ENCODE measurements at places on chromosomes 1 and 21.

DNA sequence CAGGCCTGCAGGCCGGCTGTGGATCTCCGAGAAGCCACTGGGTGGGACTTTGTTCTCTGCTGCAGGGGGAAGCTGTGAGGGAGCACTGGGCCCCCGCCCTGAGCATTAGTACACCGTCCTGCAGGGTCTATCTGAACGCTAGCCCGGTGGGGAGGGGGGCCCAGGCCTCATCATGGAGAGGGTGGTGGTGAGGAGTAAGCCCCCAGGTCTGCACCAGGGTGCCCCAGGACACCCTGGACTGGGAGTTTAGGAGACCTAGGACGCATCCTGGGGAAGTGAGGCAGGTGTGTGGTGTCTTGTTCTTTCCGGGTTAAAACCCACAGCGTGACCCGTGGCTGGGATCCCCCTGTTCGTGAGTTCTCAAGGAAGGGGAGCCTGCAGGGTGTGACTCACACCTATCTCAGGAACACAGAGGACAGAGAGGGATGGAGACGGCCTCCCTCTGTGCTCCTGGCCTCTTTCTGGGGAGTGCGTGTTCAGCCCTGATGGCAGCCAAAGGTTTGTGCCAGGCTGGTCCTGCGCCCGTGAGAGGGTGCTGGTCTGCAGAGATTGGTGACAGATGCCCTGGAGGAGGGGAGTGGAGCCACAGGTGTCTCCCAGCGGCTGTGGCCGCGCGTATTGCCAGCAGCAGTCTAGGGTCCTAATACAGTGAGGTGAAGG, 44.8 kb downstream of the AGPAT3 start:
- DNase-seq, result no peak

DNA sequence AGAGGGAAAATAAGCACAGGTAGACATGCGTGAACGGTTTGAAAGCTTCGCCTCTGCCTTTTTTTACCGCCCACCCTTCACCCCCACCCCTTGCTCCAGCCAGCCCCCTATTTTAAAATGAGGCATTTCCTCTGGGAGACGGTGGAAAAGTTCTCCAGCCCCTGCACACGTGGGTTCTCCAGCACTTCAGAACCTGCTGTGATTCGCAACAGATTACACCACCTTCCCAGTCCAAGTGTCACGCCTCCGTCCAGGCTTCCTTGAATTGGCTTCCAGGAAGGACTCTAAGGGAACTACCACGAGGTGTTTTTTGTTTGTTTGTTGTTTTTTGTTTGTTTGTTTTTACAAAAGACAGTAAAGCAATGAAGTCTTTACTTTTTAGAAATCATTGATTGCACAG, 2.6 kb downstream of the LRRC7 start:
- DNase-seq, result no peak

- DNase-seq, result no peak
Measured at GRCh38 chr1:15410884-15411245, 1.2 kb downstream of the EFHD2 start.

DNA sequence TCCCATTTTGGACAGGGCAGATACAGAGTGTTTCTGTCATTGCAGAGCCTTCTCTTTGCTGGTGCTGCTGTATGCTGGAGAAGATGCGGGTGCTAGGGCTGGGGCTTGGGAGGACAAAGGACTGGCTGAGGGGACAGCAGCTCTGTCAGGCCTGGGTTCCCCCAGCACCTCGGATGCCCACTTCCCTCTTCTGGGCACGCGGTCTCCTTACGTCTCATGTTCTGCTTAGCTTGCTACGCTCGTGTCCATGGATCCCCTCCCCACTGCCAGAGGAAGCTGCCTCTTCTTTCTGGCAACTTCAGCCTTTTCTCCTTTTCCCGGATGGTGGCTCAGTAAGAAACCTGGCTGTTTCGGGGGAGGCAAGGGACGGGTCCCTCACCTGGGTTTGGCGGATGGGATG, 75.7 kb downstream of the ARHGEF10L start:
- DNase-seq, result no peak

- no peak for DNase-seq
Measured at GRCh38 chr1:125066385-125066784, 3881.6 kb downstream of the SRGAP2C start.

DNA sequence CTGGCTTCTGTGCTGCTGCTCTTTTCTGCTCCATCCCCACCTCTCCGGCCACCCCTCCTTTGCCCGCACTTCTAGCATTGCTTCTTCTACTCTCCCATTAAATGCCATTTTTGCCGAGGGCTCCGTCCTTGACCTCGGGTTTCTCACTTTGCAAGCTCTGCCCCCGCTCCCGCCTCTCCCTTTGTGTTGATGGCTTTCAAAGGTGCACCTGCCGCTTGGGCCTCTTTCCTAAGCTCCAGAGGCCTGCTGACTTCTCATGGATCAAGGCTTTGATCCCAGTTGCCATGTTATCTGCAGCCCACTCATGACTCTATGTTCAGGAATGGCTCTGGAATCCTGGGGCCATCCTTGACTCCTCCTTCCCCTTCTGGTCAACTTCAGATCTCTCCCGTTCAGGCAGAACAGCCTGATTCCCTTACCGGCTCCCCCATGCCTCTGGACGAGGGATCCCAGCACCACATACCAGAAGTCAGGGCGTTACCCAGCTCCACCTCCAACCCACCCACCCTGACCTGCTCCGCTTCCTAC, 54.3 kb downstream of the TLR5 start:
- DNase-seq, result no peak

DNA sequence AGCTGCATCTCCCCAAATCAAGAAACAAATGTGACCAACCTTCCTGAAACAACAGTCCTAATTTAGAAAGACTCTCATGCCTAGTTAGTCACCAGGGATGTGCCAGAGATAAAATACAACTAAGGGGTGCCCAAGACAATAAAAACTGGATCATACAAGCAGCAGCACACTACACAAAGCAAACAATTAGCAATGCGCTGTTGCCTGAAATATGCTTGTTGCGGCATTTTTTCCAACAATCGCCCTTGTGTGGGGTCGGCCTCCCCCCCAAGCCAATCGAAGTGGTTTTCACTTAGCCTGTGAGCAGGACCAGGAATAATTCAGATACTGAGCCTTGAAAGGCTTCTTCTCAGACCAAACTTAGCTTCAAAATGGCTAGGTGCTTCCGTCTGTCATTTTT, 1.4 kb upstream of the STMN1 start:
- no peak for DNase-seq

- DNase-seq, result no peak
Measured at GRCh38 chr1:36652011-36652410, 169.3 kb upstream of the CSF3R start.

DNA sequence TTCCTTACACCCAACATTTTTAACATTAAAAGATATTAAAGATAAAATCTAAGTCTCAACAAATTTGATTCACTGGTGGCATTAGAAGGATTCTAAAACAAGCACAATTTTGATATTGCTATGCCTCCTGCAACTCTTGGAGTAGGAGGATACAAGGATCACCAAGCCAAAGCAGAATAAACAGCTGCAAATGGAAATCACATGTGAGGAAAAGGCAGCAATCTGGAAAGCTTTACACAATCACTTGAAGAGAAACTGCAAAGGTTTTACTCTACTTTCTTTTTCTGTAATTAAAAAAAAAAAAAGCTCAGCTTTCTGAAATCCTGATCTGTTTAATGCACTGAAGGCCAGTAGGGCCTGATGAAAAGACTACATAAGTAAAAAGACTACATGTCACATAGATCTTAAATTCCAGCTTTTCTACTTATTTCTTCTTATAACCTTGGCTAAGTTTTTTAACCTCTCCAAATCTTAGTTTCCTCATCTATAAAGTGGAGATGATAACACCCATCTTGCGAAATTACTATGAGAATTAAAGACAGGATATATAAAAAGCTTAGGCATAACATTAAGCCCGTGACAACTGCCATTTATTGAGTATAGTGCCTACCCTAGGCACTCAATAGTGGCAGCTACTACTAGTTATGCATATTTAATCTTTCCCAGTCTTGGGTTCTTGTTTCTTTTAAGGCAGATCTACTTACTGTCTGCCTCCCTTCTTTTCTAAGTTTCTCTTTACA, 73.5 kb downstream of the EPS15 start:
- no peak for DNase-seq

GRCh38 chr1:172398970-172399755, 21.3 kb upstream of the C1orf105 start:
- no peak for DNase-seq

DNA sequence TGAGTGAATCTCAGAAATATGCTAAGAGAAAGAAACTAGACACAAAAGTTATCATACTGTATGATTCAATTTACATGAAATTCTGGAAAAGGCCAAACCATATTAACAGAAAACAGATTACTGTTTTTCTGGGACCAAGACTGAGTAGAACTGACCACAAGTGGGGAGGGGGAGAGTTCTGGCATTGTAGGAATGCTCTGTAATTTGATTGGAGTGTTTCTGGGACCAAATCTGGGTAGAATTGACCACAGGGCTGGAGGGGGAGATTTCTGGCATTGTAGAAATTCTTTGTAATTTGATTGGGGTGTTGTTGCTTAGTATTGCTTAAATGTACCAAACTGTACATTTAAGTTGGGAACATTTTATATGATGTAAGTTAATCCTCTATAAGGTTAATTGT, 3.4 kb upstream of the OR10K1 start:
- no peak for DNase-seq

- no peak for DNase-seq
Measured at GRCh38 chr1:910311-910880, 13.3 kb upstream of the SAMD11 start.

DNA sequence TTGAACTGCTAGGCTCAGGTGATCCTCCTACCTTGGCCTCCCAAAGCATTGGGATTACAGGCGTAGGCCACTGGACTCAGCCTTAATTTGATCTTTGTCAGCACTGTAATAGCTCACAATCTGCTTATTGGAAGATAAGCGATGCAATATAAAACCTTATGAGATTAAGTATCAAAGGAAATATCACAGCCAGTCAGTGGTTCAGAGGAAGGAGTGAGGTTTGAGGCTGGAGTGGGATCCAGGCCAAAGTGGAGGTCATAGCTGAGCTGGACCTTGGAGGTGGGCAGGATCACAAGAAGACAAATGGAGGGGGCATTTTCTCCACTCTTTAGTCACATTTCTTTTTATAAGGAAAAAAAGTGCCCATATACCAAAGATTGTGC, 228.5 kb downstream of the RHOU start:
- DNase-seq, result no peak

DNA sequence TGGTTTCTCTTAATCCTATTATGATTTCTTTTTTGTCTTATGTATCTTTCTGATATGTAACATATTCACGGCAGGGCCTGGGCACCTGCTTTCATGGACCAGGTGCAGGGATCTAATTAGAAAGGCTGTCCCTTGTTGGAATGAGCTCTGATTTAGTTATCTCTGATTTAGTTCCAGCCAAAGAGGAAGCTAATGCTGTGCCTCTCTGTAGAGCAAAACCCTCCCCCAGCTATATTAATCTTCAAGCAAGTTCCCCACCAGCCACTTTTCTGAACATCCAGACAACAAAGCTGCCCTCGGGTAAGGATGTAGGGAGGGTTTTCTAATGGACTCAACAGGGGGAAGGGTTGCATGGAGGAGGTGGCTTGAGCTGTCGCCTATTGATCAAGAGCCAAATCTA, 6.1 kb downstream of the TSACC start:
- no peak for DNase-seq

- no peak for DNase-seq
Measured at GRCh38 chr1:170770254-170770653, 106.3 kb downstream of the PRRX1 start.

- no peak for DNase-seq
Measured at GRCh38 chr1:147283011-147283410, 40.5 kb downstream of the CHD1L start.

GRCh38 chr1:232137066-232137465, 492.9 kb downstream of the SIPA1L2 start:
- DNase-seq, result no peak

GRCh38 chr1:156423422-156424352, 54.7 kb downstream of the RHBG start:
- no peak for DNase-seq

DNA sequence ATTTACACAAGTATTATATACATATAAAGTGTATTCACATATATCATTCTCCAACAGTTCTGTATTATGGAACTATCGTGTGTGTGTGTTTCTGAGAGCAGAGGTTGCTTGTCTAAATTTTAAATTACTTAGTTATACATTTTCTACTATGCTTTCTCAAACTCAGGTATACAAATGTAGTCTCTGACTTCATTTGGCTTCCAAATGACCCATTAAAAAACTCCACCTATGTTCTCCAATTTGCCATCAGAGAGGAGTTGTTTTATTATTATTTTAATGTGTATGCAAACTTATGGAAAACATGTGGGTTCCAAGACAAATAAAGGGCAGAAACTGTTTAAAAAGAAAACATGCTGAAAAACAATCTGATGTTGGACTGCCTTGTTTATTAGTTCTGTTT, 131.8 kb downstream of the ACBD6 start:
- no peak for DNase-seq

DNA sequence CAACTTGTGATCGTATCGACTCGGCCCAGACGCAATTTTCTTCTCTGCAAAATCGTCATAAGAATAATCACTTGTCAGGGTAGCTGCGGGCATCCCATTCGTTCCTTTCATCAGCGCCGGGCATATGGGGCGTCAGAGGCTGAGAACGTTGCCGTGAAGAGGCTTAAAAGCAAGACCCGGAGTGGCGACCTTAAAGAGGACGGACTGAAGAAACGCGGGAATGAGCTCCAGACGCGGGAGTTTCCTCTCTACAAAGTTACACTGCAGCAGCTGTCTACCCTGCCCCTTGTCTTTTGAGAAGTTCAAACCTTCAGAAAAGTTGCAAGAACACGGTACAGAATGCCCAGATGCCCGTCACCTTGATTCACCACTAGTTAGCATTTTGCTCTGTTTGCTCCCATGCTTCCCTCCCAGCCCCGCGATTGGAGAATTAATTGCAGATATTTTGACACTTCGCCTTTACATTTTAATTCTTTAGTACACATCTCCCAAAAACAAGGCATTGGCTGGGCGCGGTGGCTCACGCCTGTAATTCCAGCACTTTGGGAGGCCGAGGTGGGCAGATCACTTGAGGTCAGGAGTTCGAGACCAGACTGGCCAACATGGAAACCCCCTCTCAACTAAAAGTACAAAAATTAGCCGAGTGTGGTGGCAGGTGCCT, 967 bp downstream of the CENPS start:
- no peak for DNase-seq

GRCh38 chr1:154839691-154840090, 30.4 kb downstream of the KCNN3 start:
- DNase-seq, result no peak

GRCh38 chr1:151798571-151798970, 6.6 kb downstream of the LINGO4 start:
- DNase-seq, result no peak

DNA sequence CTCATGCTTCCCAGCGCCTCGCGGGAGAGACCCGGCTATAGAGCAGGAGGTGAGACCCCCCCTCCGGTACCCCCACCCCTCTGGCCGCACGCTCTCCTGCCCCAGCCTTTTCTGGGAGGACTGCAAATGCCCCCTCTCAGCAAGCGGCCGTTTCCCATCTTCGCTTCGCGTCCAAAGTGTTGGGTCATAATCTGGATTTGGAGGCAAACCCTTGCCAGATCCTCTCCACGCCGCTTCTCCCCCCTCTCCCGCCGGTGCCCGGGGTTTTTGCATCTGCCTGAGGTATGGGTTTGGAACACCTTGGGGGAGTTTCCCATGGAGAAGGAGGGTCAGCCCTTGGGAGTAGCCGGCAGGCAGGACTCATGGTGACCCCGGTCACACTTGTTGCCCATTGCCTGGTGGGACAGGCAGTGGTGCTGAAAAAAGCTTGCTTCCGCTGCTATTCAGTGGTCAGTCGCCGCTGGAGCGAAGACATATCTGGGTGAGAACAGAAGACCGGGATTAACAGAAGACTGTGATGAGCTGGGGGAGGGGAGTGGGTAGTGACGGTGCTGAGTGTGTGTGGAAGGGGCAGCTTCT, 935 bp downstream of the KCNK2 start:
- no peak for DNase-seq

GRCh38 chr1:62263814-62264353, 55.4 kb downstream of the KANK4 start:
- DNase-seq, result no peak
